ENCODE measurements at places on chromosomes 1 and 21. TPM values are rescaled to one million over a fixed set of nuclear protein-coding genes. Genes with fewer than 3 reads are reported as not detected.
A peak's percentile ranks its signal among the peaks of the same experiment; 100 is the strongest.

Gene CLDN17
- not detected for total RNA-seq

Gene DCST1
- total RNA-seq = 0.16 TPM

Gene PADI2
- 0.32 TPM for total RNA-seq

Gene C1QB
- 706 TPM for total RNA-seq

DNA sequence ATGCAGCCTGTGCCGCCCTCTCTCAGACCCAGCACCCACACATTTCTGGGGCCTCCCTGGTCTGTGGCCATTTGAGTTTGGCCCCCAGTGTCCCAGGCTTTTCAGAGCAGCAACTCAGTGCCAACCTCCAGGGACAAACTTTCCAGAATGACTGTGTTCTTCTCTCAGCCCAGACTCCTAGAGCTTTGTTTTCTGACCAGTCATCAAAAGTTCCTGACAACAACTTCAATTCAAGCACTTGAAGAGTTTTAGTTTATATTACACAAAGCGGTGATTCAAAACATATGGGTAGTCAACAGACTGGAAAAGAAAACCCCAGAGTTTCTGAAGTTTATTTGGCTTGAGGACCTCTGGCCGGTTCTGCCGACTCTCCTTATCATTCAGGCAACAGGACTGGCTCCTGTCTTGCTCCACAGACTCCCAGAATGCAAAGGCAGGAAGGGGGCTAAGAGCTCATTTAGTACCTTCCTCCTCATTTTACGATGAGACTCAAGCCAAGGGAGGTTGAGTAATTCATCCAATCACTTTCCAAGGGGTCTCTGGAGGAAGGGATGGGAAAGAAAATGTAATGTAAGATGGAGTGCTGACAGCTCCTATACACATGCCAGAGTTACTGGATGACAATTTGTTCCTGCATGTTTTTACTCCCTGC, 27.0 kb upstream of the TIAM1 start:
- DNase-seq = no peak

- DNase-seq = peak; percentile 61
These were observed 375.7 kb upstream of the CAMK1G start for GRCh38 chr1:209207701-209208286.

- no peak for DNase-seq
These were observed 27.8 kb downstream of the NTPCR start for GRCh38 chr1:232978091-232978634.

GRCh38 chr1:31669786-31670592, 25.3 kb upstream of the PEF1 start:
- peak; percentile 83 for DNase-seq

DNA sequence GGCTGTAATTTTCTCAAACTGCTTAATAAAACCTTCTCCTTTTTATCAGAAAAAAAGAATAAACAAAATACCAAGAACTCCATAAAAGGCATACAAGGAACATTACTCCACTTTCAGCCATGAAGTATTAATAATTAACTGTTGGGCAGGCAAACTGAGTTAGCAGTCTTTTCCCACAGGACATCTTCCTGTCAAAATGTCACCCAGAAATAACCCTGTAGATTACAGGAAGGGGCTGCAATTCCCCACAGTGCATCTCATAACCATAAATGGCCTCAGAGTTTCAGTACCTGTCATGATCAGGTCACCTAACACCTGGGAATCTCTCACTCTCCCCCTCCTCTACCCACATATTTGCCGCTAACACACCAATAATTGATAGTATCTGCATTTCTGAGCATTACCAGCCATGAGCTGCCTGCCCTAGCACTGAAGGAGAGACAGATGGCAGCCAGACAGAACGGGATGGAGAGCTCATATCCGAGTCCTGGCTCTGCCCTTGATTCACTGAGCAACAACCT, 475.0 kb downstream of the SMYD3 start:
- no peak for DNase-seq

- DNase-seq = no peak
These were observed 507.0 kb downstream of the AJAP1 start for GRCh38 chr1:5161372-5161771.

- no peak for DNase-seq
These were observed 926.6 kb downstream of the LTN1 start for GRCh38 chr21:28066076-28066475.

DNA sequence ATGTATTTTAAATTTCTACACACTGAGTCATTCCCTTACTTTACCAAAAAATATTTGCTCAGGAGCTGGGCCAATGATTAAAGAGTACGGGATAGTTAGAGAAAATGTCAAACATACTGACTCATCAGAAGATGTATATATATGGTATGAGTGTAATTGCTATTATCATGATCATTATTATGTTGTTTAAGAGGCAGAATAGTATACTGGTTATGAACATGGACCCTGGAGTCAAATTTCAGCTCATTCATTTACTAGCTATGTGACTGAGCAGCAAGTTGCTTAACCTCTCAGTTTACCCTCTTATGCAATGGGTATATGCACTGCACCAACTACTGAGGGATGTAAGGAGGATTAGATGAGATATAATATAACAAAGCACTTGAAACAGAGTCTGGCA, 41.2 kb upstream of the USH2A start:
- no peak for DNase-seq

DNA sequence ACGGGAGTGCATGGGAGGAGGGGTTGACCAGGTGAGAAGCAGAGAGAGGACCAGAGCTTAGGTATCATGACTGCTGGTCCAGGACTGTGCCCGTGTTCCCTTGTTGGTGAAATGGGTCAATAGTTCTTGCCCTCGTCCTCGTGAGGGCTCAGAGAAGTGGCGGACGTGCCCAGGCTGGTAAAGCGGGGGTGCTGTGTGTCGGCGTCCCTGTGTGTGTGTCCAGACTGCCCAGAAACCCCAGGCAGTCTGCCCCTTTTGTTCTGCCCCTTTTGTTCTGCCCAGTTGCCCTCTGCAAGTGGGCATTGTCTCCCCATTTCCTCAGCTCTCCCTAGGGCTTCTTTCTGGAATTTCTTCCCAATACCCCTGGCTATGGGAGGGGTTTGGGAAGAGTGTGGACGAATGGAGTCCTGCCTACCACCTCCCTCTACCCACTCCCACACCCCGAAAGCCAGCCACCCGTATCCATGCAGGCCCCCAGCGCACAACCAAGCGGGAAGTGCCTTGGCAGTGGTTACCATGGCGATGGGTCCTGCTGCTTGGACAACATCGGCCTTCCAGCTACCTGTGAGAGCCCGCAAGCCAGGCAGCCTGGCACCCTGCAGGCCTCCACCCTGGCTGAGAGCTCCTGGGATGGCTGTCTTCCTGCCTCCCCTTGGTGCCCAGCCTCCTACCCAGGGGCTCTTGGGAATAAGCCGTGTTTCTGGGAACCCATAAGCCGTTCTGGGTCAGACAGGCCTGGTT, 34.7 kb downstream of the ACOT11 start:
- no peak for DNase-seq

DNA sequence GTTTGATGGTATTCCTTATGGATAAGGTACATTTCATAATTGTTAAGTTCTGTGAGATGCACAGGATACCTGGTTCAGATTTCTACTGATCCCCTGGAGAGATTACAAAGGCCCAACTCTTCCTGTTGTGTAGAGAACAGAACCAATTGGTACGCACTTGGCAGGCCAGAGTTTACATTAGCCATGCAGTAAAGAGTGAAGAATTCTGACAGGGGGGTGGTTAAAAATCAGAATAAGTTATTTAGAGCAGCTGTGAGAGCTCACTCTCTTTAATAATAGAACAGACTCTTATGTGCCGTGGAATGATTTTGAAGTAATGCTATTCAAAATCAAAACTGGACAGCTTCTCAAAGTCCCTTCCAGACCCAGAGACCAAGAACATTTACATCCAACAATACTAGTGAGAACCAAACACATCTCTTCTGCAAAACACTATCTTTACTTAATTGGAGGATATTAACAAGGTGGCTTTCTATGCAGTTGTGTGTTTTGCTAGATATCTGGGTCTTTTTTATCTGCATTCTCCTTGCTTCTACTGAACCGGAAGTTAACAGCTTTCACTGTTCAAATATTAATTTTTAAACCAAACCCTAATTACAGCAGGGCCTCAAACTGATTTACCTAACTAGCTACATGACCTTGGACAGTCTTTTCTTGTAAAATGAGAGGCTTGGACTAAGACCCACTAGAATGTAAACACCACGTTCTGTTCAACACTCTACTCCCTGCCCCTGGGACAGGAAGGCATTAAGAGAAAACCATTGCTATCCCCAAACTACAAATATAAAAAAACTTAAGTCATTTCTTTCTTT, 4.0 kb downstream of the USP24 start:
- no peak for DNase-seq

DNA sequence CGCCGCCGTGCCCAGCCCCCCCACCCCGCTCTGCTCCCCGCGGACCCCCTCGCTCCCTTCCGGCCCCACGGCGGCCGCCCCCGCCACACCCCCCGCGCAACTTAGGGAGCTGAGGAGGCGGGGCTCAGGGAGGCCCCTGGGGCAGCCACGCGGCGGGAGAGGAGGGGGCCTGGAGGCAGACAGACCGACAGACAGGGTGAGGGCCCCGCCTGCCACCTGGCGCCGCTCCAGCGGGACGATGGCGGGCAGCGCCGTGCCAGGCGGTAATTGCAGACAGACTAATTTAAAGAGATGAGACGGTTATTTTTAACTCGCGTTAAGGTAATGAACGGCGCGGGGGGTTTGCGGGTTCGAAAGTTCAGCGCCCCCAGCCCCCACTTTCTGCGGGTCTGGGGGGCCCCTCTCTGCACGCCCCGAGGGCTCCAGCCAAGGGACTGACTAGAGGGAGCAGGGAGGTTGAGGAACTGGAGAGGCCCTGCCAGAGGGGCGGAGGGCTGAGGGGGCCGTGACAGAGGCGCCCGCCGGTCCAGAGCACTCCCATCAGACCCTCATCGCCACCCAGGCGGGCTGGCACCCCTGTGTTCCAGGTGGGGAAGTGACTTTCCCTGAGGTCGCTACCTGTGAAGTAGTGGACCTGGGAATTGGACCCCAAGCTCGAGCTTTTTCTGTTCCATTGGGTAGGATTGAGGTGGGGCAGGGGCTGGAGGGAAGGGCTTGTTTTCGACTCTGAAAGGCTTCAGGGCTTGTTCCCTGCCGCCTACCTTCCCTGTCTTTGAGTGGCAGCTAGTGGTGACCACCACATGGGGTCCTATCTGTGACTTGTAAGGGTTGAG, 5.4 kb downstream of the FOXO6 start:
- no peak for DNase-seq

GRCh38 chr1:79549201-79549600, 542.7 kb upstream of the ADGRL4 start:
- DNase-seq = no peak

- no peak for DNase-seq
These were observed 7.6 kb downstream of the TTF2 start for GRCh38 chr1:117067533-117068370.

GRCh38 chr21:17550671-17551308, 37.9 kb downstream of the CXADR start:
- no peak for DNase-seq

DNA sequence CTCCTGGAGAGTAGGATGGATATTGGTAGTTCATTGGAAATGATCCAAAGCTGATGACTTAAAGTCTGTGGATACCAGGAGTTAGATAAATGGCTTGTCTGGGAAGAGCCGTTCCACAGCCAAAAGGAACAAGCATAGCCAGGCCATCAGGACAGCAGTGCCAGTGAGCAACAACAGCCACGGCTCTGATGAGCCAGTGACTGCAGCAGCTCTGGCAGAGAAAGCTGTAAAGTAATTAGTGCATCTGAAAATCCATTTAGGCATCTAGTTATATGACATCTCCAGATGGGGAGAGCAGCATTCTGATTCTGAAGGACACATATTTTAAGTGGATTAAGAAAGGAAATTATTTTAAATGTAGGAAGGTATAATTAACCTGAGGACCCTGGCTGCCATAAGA, 256.2 kb upstream of the PLXNA2 start:
- no peak for DNase-seq

DNA sequence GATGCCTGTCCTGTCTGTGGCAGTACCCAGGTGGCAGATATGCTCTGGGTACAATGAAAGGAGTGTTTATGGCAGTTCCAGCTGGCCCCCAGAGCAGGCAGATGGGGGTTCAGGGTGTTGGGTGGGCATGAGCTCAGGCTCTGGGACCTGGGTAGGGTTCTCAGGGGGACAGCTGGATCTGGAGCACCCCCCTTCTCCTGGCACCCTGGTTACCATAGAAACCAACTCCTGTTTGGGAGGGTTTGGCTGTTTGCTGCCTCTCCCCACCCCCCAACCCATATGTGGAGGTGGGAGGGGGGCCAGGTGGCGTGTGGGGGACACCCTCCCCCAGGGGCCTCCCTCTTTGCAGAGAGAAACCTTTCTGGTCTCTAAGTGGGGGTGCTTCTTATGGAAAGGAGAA, 7.1 kb downstream of the FOXO6 start:
- no peak for DNase-seq

DNA sequence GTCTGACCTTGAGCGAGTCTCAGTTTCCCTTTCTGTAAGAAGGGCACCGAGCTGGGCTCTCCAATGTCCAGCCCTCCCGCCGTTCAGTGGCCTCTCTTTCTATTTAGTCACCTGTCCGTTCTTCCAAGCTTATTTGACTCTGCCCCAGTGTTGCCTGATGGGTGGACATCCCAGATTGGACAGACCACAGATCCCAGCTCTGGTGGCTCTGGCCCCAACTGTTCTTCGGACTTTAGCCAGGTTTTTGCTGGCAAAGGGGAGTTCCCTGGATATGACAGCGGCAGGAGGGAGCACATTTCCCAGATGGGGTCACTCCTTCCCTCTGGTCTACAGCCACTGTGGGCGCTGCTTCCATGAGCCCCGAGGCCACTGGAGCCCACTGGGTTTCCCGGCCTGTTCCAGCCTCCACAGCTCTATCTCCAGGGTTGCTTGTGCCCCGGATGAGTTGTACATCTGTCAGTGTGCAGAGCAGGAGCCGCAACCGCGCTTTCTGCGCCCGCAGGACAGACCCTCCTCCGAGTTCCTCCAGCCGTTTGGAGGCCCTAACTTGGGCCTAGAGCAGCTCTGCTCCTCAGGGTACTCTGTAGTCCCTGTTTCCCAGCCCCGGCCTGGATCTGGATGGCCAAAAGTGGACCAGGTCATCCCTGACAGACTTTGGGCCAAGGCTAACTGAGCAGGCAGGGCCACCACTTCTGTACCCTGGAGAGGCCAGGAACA, 3.8 kb downstream of the DMBX1 start:
- DNase-seq = no peak

- DNase-seq = no peak
These were observed 123.2 kb downstream of the NR5A2 start for GRCh38 chr1:200150721-200151120.

DNA sequence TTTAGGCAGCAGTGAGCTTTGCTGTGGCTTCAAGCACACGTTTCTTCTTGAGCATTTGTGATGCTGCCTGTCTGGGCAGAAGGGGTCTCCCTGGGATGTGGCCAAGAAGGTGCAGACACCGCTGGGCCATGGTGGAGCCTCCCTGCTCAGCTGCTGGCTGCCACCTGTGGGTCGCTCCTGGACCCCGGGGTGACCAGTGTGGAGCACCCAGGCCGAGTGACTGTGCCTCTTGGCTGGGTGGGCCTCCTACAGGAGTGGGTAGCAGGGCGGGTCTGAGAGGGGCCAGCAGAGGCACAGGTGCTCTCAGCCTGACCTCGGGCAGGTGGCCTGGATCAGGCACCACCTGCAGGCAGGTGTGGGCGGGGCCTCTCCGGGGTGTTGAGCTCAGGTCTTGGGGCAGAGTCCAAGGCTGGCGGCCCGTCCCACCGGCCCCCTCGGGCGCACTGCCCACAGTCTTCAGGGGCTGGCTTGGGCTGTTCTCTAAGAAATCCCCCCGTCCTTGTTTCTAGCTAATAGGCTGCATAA, 42.0 kb upstream of the COL6A1 start:
- DNase-seq = no peak
